CD4-positive, alpha-beta T cell treated with Interleukin-6 for 4 hours (primary cell): ENCODE measurements at places on chromosomes 3 and 15.

- DNase-seq, result no peak
These were observed 9.4 kb upstream of the MED12L start for GRCh38 chr3:151075869-151076562.

DNA sequence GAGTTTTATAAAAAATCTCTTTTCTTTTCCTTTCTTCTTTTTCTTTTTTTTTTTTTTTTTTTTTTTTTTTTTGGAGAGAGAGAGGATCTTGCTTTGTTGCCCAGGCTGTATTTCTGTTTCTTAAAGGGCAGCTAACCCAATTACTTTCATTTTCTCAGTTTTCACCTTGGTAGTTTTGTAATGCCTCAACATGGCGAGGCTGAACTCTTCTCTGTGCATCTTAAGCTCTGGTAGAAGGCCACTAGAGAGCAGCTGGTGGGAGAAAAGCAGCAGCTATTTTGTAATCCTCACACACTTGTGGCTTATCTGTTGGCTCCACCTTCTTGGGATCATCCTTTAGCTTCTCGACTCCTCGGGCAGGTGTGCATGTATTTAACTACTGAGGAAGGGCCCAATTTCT, 152.2 kb upstream of the MEIS2 start:
- no peak for DNase-seq

GRCh38 chr3:32257641-32258438, 19.4 kb downstream of the CMTM8 start:
- DNase-seq, result no peak

DNA sequence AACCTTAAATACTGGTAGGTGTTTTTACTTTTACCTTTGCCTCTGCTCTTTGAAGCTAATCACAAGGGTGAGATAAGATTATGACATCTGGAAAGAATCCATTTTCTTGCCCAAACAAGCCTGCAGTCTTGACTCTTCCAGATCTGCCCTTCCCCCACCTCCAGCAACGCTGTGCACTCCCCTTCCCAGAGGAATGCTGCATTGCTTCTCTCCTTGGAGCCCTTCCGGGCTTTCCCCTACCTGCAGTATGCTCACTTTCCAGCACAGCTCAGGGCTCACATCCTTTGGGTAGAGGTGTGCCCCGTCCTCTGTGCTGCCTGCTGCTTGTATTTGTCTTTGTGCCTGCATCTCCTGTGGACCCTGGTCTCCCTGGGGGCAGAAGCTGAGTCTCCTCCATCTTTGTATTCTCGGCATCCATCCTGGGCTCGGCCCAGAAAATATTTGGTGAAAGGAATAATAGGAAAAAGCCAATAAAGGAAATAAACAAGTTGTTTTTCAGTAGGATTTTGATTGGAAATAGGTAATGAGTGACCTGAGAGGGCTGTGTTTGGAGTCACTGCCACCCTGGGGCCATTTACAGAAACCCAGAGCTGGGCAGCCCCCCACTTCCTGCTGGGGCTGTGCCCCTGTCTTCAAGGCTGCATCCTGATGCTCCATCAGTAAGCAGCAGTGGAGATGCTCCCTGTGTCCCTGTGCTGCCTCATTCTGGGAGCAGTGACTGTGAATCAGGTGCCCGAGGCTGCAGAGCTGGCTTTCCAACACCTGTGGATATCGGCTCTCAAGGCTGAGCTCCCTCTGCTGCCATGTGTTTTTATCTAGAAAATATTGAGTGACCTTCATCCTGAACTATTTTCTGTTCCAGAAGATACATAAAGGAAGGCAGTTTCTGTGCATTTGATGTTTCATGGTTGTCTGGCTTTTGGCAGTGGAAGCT, 117.5 kb downstream of the EEFSEC start:
- DNase-seq, result no peak

GRCh38 chr15:99328106-99329072, 77.1 kb downstream of the LRRC28 start:
- no peak for DNase-seq

GRCh38 chr3:11514191-11514821, 129.4 kb downstream of the VGLL4 start:
- no peak for DNase-seq

- no peak for DNase-seq
These were observed 45.6 kb downstream of the TNFAIP8L3 start for GRCh38 chr15:51049081-51049480.

DNA sequence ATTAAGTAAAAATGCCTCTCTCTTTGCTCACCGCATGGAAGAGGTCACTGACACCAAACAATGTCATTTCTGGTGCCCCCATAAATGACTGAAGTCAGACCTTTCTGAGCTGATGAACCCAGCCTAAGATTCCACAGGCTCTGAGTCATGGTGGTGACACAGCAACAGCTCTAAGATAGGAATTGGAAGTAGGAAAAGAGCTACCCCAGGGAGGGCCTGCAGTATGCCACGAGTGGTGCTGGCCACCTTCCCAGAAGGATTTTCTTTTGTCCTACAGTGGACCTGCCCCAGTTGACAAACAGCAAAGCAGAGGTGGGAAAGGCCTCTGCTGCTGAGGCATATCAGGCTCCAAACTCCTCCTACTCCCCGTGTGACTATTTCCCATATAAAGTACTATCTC, 208.1 kb downstream of the MINAR1 start:
- no peak for DNase-seq

GRCh38 chr3:115164374-115165221, 17.5 kb upstream of the ZBTB20 start:
- DNase-seq, result peak; percentile 7

GRCh38 chr15:64931381-64931780, 19.7 kb downstream of the ANKDD1A start:
- no peak for DNase-seq

DNA sequence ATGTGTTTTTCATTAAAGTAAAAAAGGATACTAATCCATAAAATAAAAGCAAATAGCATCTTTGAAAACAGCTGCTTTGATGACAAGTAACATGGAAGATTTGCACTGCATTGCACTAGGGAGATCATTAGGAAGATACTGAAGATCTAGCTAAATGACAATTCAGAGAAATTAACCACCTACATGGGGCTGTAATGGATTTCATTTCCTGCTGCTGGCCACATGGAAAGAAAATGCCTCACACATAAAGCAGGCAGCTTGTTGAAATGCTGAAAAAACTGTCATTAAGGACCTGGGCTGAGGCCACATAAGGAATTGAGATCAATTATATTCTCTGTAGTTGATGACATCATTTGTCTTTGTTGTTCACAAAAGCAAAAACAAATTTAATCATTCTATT, 94.1 kb downstream of the PYDC2 start:
- DNase-seq, result no peak
